ENCODE measurements at places on chromosomes 12 and 14.

GRCh38 chr14:93717668-93718320, 70.5 kb downstream of the PRIMA1 start:
- no peak for DNase-seq

- no peak for DNase-seq
Observed at GRCh38 chr12:52142431-52142830, 49.4 kb downstream of the KRT80 start.

DNA sequence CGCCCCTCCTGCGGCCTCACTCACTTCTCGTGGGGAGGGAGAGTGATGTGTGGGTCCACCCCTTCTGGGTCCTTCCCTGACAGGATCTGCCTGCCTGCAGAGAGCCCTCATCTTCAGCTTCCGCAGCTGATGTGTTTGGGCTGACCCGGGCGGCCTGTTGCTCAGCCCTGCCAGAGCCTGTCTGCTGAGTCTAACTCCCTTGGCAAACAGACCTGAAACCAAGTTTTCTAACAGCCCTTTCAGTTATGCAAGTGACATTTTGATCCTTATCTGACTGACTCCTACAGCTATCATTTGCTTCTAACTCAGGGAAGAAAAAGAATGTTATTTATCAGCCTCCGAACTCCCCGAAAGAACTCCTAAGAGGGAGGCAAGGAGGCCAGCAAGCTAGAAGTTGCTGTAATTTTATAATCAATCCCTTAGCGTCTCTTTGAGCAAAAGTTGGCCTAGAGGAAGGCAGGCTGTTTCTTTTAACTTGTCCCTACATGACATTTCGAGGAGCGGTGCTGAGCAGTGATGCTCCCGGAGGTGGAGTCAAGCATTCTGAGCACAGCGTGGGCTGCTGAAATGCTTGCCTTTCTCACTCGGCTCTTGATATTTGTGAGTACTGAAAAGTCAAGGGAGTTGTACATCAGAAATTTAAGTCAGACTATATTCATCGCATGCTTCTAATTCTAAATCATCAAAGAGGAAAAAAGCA, 31.5 kb upstream of the CACNA2D4 start:
- DNase-seq = no peak

- no peak for DNase-seq
Observed at GRCh38 chr14:36848213-36848612, 186.6 kb downstream of the PAX9 start.

- no peak for DNase-seq
Observed at GRCh38 chr12:41946106-41946505, 198.6 kb downstream of the GXYLT1 start.

DNA sequence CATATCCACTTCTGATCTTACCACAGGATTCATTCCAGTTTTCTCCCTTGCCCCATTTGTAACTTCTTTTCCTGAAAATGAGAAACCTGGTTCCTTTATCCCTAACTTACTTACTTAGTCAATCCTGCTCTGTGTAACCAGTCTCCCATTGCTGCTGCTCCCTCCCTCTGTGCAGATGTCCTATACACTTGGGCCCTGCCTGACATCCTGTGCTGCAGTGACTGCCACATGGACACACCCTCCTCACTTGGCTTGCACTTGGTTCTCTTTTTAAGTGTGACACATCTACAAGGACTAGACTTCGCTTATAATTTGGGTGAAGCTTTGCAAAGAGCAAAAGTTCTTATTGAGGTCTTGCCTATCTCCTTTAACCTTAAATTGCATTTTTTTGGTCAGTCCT, 51.4 kb downstream of the FGD4 start:
- no peak for DNase-seq

GRCh38 chr14:67387195-67387594, 24.8 kb downstream of the PLEK2 start:
- DNase-seq = no peak

DNA sequence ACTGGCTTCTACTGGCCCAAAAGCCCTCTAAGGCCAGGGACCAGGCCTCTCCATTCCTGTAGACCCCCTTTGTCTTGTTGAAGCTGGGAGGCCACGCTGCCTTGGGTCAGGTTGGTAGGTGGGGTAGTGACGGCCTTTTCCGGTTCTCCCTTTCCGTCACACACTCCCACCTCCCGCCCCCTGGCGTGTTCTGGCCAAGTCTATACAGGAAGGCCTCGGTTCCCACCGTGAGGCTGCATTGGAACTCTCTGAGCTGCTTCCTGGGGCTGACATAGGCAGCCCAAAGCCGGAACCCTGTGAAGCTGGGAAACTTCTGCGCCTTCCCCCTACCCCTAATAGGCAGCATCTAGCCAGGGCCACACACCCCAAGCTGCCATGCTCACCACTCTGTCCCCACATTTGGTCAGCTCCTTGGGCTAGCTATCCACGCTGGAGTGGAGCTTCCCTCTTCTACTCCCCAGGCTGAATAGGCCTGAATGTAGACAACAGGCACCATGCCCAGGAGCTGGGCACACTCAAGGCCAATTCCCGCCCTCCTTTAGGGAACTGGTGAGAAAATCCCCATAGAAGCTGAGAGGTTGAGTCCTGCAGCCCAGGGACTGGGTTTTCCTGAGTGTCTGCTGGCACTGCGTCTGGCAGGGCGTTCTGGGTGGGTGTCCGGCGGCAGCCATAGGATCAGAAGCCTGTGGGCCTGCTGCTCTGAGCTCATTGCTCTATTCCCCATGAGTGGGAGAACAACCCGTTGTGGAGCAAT, 35.7 kb downstream of the RIN3 start:
- DNase-seq = no peak

GRCh38 chr12:91620992-91621391, 438.4 kb upstream of the DCN start:
- no peak for DNase-seq

DNA sequence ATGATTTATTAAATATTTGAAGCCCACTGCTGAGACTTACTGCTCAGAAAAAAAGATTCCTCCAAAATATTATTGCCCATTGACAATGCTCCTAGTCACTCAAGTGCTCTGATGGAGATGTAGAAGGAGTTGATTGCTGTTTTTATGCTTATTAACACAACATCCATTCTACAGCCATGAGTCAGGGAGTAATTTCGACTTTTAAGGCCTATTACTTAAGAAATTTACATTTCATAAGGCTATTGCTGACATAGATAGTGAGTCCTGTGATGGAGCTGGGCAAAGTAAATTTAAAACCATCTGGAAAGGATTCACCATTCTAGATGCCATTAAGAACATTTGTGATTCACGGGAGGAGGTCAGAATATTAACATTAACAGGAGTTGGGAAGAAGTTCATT, 5.2 kb downstream of the KCNJ8 start:
- no peak for DNase-seq

GRCh38 chr12:102549691-102550090, 69.3 kb upstream of the IGF1 start:
- no peak for DNase-seq

DNA sequence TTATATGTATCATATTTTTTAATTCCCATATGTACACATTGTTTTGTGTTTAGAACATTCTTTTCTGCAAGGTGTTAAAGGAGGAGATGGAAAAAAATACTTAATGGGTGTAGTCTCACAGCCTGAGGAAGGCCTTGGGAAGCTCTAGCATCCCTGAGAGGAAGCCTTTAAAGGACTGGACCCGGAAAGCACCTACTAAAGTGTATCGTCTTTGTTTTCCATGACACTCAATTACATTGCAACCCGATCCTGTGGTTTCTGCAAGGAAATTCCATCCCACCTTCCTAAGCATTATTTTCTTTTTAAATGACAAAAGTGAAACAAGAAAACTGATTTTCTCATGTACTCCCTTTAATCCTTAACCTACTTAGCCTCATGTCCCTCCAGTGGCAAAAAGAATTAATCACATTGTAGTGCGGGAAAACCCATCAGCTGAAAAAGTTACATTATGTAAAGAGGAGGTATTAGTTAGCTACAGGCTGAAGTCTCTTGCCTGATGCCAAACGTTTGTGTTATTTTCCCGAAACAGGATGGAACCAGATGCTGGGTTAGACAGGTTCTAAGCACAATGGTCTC, 147.8 kb upstream of the CPSF6 start:
- no peak for DNase-seq

- peak; percentile 52 for DNase-seq
Observed at GRCh38 chr12:6426882-6427671, 17.7 kb upstream of the CD27 start.

All from activated T-helper 1 cell treated with anti-CD3 and anti-CD28 coated beads, Interleukin-2, amount 50 U/mL, for 16 hours (primary cell).